Daoy (cell line): ENCODE measurements at places on chromosomes 12 and 14.

GRCh38 chr12:115572440-115572839 is 705.1 kb downstream of the MED13L start:
- DNase-seq: no peak

- DNase-seq: no peak
These were observed 34.6 kb downstream of the NIN start for GRCh38 chr14:50796390-50796789.

GRCh38 chr12:19244312-19244711 is 114.8 kb downstream of the PLEKHA5 start:
- no peak for DNase-seq

- DNase-seq: no peak
These were observed 1016.4 kb downstream of the NRXN3 start for GRCh38 chr14:79186523-79186922.

- DNase-seq: no peak
These were observed 49.9 kb upstream of the CCDC91 start for GRCh38 chr12:28140404-28140803.

GRCh38 chr12:92403210-92404175 is 257.8 kb upstream of the BTG1 start:
- no peak for DNase-seq

DNA sequence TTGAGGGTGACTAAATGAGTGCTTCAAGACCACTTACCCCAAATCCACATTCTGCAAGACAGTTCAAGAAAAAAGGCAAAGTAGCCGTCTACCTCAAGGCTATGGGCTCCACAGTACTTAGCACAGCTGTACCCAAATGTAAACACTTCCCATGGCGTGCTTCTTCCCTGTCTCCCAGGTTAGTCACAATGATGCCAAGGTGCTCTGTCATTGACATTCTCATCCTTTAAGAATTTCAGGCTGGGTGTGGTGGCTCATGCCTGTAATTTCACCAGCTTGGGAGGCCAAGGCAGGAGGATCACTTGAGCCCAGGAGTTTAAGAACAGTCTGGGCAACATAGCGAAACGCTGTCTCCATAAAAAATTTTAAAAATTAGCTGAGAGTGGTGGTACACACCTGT is 51.2 kb upstream of the CERS5 start:
- peak; percentile 74 for DNase-seq

GRCh38 chr12:111022386-111022785 is 102.0 kb upstream of the MYL2 start:
- DNase-seq: no peak

GRCh38 chr12:121499929-121500793 is 80.7 kb downstream of the KDM2B start:
- DNase-seq: peak; percentile 65

GRCh38 chr14:58747181-58747580 is 109.4 kb downstream of the DACT1 start:
- peak; percentile 88 for DNase-seq

GRCh38 chr14:92633724-92634123 is 114.7 kb downstream of the LGMN start:
- DNase-seq: no peak

GRCh38 chr12:3316776-3317480 is 174.1 kb upstream of the PRMT8 start:
- no peak for DNase-seq

DNA sequence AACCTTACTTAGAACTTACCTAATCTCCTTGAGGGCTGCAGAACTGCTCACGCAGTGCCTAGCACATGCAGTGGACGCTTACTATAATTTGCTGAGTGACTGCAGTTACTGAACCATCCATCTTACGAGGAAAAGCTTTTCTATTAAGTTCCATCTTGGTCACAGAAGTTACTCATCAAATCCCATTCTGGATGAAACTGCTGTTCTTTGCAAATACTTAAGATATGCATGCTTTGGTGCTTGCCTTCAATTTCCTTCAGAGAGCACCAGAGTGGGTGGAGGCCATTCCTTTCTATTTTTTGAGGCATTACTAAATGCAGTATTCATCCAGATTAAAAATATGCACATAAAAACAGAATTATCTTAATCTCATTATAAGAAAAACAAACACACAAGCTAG is 17.7 kb upstream of the PELI2 start:
- no peak for DNase-seq

GRCh38 chr14:103472939-103473338 is 49.7 kb downstream of the CKB start:
- no peak for DNase-seq

DNA sequence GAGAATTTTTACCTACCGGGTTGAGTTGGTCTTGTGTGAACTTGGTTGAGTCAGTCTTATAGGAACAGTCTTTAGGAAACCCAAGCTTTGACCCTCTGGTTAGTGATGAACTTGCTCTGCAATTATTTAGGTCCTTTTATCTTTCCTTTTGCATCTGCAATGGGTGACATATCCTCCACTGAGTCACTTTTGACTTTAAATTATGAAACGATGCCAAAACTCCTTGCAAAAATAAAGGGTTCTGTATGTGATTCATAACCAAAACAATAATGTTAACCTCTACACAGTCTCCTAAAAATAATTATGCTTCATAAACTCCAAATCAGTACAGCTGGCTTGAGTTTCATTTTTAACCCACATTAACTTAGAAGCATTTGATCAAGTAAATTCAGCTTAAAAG is 979.4 kb downstream of the GALC start:
- DNase-seq: peak; percentile 52

DNA sequence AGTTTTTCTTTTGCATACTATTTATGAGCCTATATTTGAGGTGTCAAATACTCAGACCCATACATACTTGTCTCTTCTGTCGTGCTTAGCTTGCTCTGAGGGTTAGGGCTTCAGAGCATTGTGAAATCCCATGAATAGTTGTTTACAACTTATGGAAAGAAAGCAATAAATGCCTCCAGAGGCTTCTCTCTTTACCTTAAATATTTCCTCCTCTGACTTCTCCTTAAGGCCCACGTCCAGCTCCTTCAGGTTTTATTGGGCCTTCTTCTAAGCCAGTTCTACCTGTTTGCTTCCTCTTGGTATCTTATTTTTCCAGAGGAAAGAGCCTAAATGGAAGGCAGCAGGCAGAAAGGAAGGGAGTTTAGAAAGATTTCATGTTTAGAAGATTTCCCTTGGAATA is 218.6 kb downstream of the SPTSSA start:
- no peak for DNase-seq

DNA sequence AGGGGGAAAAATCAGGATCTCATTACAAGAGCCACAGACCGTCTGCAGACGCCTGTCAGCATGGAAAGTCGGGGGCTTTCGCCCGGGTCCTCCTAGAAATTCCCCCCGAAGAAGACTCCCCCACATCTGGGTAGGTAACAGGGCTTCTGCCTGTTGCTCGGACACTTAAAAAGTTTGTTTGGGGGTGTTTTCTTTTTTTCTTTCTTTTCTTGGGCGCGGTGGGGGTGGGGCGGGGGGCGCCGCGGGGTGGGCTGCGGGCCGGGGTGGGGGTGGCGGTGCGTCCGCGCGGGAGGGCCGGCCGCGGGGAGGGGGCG is 358 bp downstream of the ELK3 start:
- no peak for DNase-seq

GRCh38 chr12:132904718-132905328 is 17.4 kb upstream of the CHFR start:
- DNase-seq: peak; percentile 48

DNA sequence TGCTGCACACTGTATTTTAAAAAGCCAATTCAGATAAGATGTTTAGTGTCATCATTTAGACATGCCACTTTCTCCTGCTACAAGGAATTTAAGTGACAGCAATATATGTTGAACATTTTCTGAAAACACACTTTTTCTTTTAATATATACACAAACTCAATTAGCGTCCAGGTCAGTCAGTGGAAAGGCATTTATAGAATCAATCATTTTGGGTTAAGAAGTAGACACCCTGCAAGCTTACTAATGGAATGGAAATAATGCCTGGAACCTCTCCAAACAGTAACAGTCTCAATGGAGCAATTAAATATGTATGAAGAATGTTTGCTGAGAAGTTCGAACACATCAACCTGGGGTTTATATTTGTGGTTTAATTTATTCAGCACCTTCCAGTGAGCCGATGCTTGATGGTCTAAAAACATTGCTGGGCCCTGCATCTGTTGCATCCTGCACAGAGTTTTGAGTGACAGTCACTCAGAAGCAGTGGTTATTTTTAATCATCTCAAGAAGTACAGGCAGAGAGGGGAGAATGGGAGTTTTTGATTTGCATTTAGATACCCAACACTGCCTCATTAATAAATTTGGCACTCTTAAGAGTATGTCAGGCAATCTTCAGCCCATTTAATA is 410.7 kb downstream of the TMEM117 start:
- DNase-seq: no peak

GRCh38 chr14:57833323-57833722 is 32.6 kb downstream of the SLC35F4 start:
- DNase-seq: peak; percentile 95

GRCh38 chr12:72277415-72277814 is 5.2 kb downstream of the TRHDE start:
- no peak for DNase-seq

- no peak for DNase-seq
These were observed 33.7 kb upstream of the PYGL start for GRCh38 chr14:50977863-50978528.

DNA sequence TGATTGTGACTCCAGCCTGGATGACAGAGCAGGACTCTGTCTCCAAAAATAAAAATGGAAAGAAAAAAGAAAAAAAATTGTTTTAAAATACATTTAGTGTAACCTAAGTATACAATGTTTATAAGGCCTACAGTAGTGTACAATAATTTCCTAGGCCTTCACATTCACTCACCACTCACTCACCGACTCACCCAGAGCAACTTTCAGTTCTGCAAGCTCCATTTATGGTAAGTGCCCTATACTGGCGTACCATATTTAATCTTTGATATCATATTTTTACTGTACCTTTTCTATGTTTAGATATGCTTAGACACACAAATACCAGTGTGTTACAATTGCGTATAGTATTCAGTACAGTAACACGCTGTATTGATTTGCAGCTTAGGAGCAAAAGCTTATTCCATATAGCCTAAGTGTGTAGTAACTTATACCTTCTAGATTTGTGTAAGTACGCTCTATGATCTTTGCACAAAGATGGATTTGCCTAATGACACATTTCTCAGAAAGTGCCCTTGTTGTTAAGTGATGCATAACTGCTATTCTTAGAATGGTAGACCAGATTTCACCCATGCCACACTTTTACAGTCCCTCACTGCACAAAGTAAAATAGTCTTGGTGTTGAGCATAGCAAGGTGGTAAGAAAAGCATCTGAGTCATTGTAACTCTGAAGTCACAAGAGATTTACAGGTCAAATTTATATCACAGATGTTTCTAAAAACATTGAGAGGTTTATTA is 151.9 kb downstream of the LRRK2 start:
- DNase-seq: no peak

- DNase-seq: no peak
These were observed 880.9 kb downstream of the NRXN3 start for GRCh38 chr14:79050787-79051727.

- DNase-seq: no peak
These were observed 4.9 kb upstream of the PPP1R12A start for GRCh38 chr12:79939728-79940310.

GRCh38 chr14:36105401-36105800 is 71.1 kb downstream of the PTCSC3 start:
- DNase-seq: peak; percentile 78

- DNase-seq: no peak
These were observed 78.8 kb downstream of the SEC23A start for GRCh38 chr14:39023939-39024871.

GRCh38 chr12:130154276-130155070 is 7.8 kb upstream of the FZD10 start:
- DNase-seq: peak; percentile 73

- no peak for DNase-seq
These were observed 43.6 kb downstream of the IRF2BPL start for GRCh38 chr14:76984787-76985375.

DNA sequence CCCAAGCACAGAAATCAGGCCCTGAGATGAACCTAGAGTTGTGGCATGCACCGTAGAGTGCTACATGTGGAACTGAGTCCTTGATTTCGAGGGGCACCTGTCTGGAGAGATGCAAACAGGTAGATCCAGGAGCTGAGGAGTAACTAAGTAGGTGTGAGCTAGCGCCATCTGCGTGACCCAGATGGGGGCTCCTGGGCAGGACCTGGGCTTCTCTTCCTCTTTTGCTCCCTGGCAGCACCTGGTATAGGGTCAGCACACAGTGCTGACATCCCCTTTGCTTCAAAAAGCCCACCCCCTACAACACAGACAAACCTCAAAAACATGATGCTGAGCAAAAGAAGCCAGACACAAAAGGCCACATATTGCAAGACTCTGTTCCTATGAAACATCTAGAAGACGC is 65.8 kb downstream of the PITPNM2 start:
- DNase-seq: no peak

- DNase-seq: no peak
These were observed 116.8 kb upstream of the ABCD2 start for GRCh38 chr12:39736406-39736805.

DNA sequence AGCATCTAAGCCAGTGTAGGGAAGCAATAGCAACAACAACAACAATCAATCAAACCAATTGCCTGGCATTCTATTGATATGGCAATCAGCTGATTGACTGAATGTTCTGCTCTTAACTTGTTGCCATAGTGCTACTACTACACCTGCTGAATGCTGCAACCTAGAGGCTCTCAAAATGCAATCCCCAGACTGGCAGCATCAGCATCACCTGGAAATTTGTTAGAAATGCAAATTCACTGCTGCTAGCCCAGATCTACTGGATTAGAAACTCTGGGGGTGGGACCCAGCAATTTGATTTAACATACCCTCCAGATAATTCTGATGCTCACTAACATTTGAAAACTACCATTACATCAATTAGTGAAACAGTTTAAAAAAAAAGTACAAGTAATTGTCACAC is 363.6 kb downstream of the SNAPC1 start:
- no peak for DNase-seq

DNA sequence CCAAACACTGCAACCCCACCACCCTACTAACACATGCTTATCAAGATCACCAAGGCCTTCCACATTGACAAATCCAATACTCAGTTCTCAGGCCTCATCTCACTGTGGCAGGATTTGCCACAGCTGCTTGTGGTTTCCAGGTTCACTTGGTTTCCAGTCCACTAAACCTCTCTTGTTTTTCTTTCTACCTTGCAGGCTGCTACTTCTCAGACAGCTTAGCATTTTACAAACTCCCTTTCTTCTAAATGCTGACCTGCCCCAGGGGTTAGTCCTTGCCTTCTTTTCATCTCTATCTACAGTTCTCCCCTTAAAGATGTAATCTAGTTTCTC is 84.1 kb downstream of the BCAT1 start:
- peak; percentile 48 for DNase-seq
